ENCODE measurements at places on chromosomes 12 and 14.

DNA sequence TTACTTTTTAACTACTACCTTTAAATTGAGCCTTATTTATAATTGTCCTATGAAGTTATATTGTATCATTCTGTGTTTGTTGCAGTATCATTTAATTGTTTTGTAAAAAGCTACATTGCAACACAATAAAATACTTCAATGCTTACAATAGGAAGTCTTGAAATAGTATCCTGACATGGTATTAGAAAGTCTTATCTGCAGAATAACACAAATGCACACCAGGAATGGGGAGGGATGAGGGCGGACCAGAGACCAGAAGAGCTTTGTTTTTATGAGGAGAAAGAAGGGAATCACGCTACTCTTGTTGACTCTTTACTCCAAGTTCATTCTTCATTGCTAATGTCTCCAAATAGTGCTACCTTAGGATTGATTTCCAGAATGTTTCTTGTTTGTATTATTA lies 120.2 kb downstream of the MON2 start:
- DNase-seq, result no peak

DNA sequence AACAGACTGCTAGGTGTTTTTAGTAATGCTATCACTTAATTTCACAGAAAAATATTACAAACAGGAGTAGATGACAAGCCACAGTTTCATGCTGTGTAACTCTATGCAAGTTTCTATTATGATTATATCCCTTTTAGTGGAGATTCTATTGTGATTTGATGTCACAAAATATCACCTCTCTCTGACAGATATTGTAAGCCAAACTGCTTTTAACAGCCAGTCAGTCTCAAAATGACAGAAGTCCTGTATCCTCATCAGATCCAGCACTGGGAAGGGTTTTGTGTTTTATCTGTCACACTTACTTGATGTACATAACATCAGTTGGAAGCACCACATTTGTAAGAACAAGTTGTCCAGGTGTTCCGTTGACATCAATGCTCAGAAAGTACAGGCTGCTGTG lies 164.8 kb downstream of the DERA start:
- DNase-seq, result no peak

DNA sequence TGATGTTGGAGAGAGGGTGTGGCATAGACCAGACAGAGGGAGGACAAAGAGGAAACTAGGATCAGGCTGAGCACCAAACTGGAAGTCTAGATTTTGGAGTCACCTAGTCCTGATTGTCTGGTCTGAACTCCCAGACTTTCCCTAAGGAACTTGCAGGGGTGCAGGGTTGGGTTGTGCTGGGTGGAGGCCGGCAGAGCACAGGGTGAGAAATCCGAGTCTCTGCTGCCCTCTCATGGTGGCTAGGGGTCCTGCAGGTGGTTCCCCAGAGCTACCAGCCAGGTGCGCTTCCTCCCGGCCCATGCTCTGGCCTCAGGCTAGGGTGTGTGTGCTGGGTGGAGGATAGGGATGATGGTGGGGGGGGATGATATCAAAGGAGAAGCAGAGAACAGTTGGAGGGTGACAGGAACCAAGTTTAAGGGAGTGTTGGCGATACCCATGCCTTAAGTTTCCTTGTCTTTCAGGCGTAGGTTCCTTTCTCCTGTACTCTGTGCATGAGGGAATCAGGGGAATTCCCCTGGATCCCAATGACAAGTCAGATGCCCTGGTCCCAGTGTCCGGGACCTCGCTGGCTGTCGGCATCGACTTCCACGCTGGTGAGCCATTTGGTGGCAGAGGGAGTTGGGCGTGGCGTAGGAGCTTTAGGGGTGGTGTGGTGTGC lies 33.5 kb upstream of the NXPH4 start:
- peak; percentile 48 for DNase-seq

GRCh38 chr12:67633708-67634107 lies 14.8 kb upstream of the DYRK2 start:
- DNase-seq, result no peak

GRCh38 chr12:25882266-25882665 lies 76.2 kb upstream of the RASSF8 start:
- DNase-seq, result no peak

DNA sequence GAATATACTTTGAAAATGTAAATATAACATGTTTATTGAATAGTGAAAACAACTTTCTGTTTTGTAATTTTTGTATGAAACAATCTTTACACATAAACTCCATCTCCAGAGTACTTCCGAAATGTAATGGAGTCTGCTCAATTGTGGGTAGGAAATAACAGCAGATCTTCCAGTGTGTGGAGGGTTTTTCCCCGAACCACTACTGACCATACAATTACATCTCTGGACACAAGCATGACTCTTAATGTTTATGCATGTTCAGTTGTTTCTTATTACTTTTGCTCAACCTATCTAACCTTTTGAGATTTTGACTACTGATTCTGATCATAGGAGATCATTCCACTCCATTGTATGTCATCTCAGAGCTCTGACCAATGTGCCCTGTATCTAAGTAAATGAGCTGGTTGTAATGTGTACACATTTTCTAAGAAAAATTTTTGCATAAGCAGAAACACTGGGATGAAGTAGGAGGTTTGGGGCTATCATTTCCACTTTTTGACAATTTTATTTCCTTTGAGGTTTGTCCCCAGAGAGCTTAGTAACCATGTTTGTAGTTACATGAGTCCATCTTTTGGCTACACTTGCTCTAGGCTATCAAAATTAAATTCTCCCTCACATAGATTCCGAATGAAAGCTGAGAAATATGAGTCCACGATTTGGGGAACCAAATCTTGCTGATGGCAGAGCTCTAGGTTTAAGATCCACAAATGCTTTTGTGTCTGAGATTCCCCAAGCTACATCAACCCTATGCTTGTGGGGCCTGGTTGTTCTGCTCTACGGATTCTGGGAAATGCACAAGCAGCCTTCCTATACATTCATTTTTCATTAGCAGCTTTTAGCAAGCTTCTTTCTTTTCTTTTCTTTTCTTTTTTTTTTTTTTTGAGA lies 21.4 kb upstream of the CLEC4D start:
- no peak for DNase-seq

DNA sequence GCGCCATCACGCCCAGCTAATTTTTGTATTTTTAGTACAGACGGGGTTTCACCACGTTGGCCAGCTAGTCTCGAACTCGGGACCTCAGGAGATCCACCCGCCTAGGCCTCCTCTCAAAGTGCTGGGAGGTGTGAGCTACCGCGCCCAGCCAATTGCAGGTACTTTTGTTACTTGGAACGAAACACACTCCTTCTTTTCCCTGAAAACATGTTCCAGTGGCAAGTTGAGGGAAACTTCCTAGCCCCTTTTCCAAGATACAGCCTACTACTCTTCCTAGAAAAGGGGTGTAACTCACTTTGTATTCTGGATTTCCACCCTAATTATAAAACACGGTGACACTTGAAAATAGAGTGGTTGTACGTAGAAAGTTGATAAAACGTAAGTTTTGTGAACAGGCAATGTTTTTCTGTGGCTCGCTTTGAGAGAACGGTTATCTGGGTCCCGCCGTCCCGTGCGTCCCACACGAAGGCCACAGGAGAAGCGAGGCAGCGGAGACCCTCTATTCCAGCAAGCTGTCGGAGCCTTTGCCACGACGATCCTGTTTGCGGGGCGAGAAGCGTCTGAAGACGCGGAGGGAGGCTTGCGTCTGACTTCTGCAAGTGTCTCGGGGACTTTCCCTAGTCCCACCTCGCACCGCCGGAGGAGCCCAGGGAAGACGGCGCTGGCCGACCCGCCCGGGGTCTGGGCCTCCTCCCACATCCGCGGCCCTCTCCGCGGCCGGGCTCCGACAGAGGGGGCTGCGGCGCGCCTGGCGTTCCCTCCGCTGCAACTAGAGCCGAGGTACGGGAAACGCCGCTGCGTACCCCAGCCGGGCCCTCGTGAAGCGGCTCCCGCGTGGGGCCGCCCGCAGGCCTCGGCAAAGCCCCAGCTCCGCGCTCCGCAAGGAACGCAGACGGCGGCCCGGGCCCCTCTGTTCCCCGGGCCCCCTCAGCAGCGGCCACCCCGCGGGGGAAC lies 745 bp downstream of the CDCA4 start:
- DNase-seq, result no peak

DNA sequence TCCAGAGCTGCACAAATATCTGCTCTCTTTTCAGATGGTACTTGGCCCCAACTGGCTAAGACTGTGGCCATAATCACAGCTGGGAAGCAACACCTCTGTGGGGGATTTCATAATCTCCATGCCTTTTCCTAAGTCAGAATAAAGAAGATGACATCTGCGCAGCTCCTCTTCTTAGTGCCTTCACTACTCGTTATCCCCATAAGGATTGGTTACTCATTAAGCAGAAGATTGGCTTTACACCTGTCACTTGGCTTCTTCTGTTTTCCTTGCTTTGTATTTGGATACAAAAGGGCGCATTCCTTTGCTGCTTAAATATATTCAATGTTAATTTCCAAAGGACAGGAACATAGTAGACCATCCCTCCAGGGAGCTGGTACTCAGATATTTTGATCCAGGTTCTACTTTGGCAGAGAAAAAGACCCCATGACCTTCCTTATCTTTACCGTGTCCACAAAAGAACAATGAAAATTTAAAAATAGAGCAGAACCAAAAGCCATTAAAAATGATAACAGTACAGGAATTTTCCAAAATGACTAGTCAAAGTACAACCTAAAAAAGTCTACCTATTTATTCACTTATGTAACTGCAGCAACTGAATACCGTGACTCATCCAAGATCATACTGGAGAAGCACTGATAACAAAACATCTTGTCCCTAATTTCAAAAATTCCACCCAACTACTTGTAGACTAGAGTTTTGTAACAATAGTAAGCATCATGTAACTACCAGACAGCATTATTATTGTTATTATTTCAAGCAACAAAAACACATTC lies 352.3 kb upstream of the TMPO start:
- no peak for DNase-seq

- no peak for DNase-seq
These were observed 118.3 kb downstream of the MGAT4C start for GRCh38 chr12:86137936-86138335.

- no peak for DNase-seq
These were observed 6.6 kb downstream of the GPR84 start for GRCh38 chr12:54357506-54358190.

DNA sequence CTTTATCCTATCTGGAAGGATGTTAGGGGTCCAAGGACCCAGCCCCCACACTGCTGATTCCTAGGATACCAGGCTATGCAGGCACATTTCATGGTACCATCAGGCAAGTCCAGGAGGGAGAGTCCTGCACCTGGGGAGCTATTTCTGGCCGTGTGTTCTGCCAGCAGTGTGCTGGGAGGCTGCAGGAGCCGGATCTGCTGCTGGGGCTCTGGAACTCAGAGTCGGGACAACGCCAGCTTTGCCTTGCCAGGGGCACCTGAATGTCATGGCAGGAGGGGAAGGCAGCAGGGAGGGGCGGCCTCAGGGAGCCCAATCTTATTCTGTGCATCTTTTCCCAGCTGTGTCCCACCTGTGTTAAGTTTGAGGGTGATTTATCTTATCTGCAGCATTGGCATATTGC lies 17.8 kb downstream of the SRRM4 start:
- DNase-seq, result no peak

All from DMS153 (cell line).